EH (cell line): ENCODE measurements at places on chromosomes 1 and 21.

DNA sequence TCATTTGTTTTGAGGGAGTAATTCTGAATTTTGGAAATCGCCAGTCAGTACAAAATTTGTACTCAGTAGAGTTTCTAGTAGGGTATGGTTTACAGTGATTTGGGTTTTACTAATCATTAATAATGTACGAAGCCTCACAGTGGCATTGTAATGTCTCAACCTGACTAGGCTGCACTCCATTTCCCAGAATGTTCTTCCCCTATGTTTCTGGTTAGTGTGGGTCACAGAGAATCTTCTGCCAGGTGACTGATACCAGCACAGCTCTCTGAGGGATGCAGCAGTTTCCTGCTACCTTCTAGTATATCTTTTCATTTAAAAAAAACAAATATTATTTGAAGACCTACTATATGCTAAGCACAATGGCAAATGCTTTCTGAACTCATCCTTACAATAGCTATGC, 112.9 kb downstream of the PTPN14 start:
- DNase-seq, result no peak

DNA sequence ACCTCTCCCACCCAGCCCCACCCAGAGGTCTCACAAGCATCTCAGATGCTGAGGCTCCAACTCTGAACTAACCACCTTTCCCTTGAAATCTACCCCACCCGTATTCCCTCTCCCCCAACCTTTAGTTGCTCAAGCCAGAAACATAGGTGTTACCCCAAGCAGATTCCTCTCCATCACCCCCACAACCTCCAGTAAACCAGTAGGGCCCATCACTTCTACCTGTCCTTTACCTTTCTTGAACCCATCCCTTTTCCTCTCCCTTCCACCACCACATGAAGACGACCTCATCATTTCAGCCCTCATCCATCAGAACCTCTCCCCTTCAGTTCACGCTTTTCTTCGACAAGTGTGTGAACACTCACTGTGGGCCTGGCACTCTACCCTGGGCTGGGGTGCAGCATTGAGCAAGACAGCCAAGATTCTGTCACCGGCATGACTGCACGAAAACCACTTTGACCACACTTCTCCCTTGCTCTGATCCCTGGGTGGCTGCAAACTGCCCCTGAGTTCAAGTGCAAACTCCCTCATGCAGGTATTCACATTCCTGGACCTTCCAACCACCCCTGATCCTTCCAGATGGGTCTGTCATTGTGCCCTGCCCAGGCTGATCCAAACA, 65.5 kb upstream of the LAPTM5 start:
- no peak for DNase-seq

DNA sequence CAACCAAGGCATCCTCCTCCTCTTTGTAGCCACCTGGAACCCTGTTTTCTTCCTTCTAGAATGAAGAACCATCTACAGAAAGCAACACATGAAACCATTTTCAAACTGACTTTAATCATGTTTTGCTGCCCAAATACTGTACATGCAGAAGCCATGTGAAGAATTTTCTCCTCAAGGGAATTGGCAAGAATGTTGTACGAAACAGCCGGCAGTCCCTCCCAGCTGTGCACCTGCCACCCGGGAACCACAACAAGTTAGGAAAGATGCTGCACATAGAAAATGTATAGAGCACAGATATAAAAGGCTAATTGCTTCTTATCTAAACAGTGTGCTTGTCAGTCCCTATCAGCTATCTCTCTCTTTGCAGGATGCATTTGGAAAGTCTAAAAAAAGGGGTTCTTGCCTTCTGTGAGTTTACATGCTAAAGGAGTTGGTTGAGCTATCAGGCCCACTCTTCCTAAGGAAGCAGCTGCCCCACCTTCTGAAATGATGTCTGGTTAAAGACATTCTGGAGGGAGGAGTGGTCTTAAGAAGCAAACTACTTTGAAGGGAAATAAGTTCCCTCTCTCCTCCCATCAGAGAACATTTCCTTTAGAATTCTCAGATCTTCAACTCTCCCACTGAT, 44.8 kb downstream of the RIMS3 start:
- DNase-seq, result no peak

GRCh38 chr1:116908820-116909511, 750 bp upstream of the PTGFRN start:
- DNase-seq, result no peak

DNA sequence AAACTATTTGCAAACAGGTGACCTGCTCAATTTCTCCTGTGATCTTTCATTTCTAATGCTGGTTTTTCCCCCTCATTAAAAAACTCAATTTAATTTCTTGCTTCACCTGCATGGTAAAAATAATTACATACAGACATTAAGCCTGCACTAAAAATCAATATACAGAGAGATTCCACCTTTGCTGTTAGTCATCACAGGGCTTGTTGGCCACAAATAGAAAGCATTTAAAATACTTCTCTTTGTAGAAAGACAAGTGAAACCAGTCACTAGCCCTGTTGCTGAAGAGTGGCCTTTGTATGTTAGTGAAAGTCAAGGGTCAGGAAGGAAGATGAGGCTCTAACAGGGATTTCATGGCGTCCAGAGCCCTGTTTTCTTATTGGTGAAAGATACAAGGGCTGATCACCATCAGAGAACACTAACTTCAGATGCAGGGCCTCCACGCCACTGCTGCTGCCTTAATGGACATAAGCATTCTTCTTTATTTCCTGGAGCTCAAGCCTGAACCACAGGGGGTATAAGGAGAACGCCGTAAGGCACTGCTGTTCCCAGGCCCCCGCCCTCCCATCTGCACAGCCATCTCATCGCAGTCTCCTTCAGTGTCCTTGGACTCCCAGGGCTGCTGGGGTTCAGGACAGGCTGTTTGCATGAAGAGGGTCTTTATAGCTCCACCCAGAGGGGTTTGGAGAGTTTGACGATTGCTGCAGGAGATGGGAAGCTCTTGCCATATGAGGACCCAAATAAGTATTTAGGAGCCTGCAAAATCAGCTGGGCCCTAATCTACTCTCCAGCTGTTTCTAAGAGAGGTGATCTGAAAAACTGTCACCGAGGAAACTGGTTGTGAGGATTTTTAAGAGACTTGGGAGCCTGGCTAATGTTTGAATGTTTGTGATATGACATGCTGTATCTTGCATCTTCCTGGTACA, 117.3 kb upstream of the IRF2BP2 start:
- no peak for DNase-seq

GRCh38 chr21:36338975-36339374, 19.0 kb downstream of the MORC3 start:
- DNase-seq, result no peak

- DNase-seq, result peak; percentile 65
Observed at GRCh38 chr1:245079021-245079609, 75.7 kb upstream of the KIF26B start.

DNA sequence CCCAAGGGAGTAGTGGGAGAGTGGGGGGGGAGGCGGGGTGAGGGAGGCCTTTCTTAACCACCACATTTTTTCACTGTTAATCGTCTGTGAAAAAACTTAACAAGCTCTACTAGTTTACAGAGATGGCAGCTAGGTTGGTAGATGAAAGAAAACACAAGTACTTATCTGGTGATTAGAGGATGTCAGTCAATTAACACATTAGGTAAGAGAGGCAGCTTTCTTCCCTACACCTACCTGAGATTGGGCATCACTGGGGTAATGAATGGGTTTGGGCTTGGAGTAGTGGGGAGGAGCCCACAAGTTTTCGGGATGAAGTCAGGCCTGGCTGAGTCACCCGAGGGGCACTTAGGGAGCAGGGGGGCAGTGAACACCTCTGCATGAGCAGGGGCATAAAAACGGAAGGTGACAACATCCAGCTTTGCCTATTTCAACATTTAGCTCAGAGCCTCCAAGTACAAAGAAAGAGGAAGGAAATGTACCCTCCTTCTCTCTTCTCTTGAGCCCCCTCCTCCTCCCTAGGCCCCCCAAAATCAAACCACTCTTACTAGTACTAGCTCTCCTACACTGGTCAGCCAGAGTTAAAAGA, 2.5 kb downstream of the LBR start:
- peak; percentile 63 for DNase-seq

DNA sequence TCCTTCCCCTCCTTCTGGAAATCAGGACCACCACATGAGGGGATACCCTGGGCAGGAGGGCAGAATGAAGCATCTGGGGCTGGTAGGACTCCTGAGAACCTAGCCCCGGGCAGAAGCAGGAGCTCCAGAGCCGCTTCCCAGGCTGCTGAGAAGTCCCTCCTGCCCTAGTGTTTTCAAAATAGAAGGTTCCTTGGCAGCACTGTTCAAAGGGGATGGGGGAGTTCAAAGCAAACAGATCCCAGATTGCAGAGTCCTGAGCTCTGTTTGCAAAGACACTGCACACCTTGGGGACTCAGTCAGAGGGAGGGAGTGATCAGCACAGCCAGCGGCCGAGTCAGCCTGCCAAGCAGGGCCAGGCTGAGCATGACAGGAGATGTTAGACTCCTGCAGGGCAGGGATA, 177.8 kb downstream of the PTPRU start:
- no peak for DNase-seq

DNA sequence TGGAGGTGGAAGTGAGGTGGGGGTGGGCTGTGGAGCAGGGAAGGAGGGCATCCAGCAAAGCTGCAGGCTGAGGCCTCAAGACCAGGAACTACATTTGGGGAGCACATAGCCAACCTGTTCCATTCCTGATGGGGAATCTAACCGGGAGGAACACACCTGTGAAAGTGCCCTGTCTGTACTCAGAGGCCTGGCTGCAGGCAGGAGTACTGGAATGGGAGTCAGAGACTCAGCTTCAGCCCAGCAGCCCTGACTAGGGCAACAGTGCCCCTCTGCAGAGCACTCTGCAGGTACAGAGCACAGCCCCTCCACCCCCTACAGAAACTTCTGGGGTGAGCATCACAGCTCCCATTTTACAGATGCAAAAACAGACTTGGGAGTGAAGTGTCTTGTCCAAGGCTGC, 126.4 kb downstream of the DMRTB1 start:
- no peak for DNase-seq

GRCh38 chr1:184373155-184373554, 13.7 kb upstream of the C1orf21 start:
- DNase-seq, result no peak

GRCh38 chr1:245948786-245949185, 558.3 kb downstream of the SMYD3 start:
- DNase-seq, result no peak

- no peak for DNase-seq
Observed at GRCh38 chr1:161787355-161787754, 21.2 kb downstream of the ATF6 start.

DNA sequence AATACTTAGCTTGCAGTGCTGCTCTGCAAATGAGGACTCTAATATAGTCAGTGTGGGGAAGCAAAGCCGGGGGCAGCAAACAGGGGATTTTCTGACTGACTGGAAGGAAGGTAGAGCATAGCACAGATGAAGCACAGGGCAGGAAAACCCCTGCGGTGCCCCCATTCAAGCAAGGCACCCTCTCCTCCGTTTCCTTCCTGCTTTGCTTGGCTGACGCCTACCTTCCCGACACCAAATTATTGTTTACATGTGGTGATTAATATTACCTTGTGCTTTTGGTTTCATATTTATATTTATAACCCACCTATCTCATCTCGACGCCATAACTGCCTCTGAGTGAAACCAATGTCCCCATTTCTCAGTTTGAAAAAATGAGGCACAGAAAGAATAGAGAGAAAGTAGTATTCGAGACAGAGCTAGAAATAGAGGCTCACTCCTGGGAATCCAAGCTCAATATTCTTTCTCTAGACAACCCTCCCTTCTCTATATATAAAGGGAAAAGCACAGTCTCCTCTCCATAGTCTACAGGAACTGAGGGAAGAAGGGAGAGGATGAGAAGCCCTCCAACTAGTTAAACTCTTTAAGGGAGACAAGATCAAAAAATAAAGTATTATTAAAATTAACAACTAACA, 41.3 kb downstream of the PIK3C2B start:
- DNase-seq, result no peak

GRCh38 chr1:17615157-17615556, 75.7 kb downstream of the ARHGEF10L start:
- DNase-seq, result no peak

DNA sequence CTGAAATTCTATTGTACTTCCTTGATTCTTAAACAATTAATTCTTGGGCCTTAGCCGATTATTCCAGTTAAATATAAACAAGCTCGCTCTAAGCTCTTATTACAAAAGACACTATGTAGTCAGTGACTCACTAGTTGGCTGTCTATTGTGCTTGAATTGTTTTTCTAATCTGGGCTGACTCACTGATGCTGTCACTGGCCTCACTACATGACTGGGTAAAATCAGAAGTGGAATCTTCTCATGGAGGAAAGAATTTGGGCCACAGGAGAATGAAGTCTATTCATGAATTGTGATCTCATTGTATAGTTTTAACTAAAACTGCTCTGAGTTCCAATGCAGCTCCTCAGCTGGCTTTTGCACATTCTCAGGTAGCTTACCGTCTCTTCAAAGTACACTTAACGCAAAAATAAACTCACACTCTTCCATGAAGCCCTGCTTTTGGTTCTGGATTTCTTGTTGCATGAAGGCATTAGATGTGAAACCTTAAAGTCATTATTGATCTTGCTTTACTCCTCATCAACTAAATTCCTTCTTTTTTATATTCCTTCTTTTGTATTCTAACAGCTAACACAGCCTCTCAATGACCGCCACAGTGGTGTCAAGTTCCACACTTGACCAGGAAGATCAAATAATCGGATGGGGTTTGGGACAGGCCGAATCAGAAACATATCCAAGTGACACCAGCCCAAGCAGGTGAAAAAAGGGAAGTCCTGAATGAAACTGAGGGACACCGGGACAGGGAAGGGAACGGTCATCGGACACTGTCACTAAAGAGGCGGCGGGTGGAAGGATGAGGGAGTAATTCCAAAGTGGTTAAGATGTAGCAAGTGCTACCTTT, 80.9 kb upstream of the LBR start:
- peak; percentile 99 for DNase-seq

GRCh38 chr1:218473522-218473921, 128.4 kb downstream of the TGFB2 start:
- peak; percentile 80 for DNase-seq

DNA sequence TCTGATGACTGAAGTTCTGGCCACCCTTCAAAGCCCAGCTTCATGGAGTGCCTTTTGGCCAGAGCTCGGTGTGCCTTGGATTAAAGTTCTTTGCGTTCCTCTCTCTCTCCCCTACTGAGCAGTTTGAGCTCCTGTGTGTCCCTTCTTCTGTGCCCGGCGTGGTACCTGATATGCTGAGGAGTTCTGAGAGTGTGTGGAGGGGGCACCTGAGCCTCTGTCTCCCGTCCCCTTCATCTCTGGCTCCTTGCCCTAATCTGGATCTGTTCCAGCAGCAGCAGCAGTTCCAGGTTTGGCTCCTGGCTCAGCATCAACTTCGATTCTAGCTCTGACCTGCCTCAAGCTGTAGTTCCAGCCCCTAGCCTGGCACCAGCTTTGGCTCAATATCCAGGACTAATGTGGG, 25.1 kb upstream of the MYCL start:
- DNase-seq, result no peak

DNA sequence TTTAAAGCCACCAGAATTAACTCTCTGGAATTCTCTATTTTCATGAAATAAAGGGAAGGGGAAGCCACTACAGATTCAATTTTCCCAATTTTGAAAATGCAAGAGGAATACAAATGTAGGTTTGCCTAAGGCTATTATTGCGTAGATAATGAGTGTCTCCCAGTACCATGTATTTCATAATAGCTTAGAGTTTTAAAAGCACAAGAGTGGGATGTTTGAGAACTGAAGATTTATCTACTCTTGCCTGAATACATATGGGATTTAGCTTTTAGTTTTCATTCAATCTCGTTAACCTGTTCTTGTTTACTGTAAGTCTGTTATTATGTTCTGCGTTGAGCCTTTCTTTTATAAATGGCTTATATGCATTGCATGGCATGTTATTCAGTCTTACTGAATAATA, 795.1 kb downstream of the BRINP3 start:
- no peak for DNase-seq

GRCh38 chr1:47252369-47252768, 20.3 kb upstream of the TAL1 start:
- no peak for DNase-seq

- DNase-seq, result no peak
Observed at GRCh38 chr1:101219924-101220870, 16.6 kb upstream of the S1PR1 start.
